ENCODE measurements at places on chromosomes 1 and 21.

GRCh38 chr21:38379147-38379546, 119.1 kb downstream of the ERG start:
- no peak for DNase-seq

- DNase-seq: peak; percentile 11
Observed at GRCh38 chr1:243712941-243713340, 137.1 kb downstream of the AKT3 start.

DNA sequence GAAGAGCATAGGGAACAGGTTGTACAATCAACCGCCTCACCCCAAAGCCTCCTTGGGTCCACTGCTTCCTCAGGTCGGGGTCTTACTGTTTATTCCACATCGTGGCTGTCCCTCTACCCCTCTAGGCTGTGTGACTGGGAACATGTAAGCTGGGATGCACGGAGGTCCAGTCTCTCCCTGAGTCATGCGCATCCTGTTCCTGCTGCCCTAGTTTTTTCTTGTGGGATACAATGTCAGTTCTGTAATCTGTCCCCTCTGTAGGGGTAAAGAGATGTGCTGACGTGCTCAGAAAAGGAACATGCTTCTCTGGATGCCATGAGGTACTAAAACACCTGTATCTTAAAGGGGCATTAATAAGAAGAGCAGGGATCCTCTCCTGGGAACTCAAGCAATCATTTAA, 66.2 kb downstream of the SLC45A1 start:
- no peak for DNase-seq

DNA sequence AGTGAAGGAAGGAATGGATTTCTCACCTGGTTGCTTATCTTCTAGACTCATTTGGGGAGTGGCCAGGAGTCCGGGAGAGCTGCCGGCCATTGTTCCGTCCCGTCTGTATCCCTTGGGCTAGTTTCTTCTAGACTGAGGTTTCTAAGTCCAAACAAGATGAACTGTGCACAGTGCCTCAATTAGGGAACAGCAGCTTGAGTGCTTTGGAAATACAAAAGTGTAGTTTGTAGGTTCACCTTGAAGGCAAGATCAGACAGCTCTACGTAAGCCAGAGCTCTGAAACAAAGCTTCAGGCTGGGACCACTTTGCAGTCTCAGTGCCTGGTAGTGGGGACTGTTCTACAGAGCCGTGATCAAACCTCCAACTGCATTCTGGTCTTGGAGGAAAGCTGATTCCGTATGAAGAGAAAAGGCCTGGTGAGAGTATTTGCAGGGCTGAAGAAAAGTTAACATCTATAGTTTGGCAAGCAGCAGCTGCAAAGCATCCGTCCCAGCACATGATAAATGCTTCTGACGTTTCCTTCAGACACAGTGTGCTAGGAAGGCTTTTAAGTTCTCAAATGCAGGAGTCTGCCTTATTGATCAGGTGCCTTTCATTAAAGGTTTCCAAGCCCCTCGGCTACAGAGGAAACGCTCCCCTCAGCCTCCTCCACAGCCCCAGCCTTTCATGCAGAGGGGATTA, 432.8 kb downstream of the KIF26B start:
- no peak for DNase-seq

DNA sequence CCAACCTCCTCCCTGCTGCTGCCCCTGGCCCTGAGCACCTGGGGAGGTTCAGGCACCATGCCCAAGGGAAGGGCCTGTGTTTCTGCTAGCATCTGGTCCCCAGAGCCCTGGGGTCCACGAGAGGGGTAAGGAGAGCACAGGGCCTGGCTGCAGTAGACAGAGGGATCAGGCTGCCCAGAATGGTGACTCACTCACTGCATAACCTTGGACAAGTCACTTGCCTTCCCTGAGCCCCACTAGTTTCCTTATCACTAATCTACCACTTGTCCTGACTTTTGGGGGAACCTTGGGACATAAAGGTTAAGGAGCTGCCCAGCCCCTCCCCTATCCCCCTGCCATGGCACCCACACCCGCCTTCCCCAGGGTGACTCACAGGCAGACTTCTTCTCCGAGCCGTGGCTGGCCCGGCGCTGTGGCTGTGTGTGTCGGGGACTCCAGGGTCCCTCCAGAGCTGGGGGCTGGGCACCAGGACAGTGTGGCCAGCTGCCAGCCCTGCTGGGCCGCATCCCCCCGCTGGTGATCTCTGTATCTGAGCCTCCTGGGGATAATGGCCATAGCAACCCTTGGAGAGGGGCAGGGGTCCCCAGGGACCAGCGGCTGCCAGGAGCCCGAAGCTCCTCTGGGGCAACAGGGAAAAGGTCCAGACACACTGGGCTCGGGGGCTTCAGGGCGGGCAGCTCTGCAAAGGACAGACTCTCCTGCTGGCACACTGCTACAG, 4.0 kb downstream of the ARHGEF19 start:
- no peak for DNase-seq

GRCh38 chr1:95116580-95117206, 462 bp upstream of the TLCD4 start:
- DNase-seq: peak; percentile 42

DNA sequence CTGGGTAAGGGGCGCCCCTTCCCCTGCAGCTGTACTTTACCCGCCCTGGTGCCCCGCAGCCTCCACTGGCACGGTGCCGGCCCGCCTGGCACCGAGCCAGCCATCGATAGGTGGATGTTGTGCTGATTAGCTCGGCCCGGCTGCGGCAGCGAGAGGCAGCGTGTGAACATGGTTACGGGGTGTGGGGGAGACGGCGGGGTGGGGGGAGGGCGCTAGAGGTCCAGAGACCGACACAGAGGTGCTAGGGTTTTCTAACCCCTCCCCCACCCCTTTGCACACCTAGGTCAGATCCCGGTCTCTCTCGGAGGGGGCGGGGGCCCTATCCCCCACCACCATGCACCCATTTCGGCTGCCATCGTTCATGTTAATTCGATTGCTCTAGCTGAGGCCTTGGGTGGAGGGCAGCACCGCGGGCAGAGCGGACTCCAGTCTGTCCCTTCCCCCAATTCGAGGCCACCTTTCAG, 6.7 kb downstream of the EFNA4 start:
- no peak for DNase-seq

DNA sequence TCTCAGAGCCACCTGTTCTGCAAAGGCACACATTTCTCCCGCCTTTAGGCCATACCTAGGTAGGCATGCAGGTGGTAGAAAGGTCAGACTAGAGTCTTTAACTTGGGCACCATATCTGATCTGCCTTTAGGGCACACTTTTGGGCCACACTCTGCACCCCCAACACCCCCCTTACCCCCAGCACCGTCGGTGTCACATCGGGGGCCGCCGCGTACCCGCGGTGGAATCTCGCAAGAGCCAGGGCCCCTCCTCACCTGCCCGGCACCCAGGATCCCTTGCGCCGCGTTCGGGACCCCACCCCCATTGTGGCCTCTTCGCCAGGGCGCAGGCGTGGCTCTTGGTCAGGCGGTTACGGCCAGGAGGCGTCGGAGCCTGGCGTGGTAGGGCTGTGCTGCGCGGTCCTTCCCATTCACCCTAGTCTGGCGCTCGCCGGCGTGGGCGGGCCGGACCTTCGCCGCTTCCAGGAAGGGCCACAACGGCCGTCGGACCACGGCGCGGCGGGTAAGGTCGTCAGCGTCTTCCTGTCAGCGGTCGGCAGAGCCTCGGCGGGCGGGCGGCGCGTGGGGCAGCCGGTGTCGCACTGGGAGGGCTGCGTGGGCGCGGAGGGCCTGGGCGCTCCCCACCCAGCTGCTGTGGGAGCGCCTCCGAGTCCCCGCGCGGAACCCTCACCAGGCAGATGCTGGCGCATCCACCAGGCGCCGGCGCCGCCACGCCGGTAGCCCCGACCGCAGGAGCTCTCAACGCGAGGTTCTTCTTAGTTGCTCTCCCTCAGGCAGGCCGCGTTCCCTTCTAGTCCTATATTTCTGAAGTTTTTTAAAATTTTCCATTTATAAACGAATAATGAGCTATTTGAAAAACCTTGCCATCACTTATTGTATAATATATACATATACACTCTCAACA, at the start of gene DNAH14:
Gene DNAH14, plus strand, starts transcription at position 341 of the 903 bp plus-strand sequence. CDS start 23,028 bp downstream, outside the sequence.
- DNase-seq: no peak

- no peak for DNase-seq
Observed at GRCh38 chr1:1371364-1371745, 3.7 kb downstream of the AURKAIP1 start.

DNA sequence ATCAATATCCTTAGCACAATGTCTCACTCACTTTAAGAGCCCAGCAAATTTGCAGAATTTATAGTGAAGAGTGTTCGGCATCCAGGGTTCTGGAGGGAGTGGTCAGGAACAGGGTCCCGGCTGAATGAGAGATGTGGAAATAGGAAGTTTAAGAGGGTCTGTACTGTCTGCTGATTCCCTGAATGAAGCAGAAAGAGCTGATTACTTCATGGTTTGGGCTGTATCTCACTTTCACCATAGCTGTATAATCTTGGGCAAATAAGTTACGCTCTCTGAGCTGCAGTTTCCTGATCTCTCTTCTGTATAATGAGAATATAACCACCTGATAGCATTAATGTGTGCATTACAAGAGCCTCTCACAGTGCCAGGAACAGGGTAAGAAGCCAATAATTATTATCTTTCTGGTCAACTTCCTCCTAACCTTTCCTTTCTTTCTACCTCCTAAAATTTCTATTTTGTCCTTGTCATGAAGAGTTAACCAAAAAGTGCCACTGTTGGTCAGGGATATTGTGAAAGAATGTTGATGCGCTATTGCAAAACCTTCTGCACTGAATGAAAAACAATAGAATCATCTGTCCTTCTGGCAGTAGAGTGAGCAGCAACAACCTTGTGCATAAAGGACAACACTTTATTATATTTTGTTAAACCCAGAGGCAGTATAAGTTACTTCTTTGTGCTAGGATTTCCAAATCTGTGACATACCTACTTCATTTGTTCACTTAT, 14.7 kb upstream of the PTGFR start:
- DNase-seq: no peak

DNA sequence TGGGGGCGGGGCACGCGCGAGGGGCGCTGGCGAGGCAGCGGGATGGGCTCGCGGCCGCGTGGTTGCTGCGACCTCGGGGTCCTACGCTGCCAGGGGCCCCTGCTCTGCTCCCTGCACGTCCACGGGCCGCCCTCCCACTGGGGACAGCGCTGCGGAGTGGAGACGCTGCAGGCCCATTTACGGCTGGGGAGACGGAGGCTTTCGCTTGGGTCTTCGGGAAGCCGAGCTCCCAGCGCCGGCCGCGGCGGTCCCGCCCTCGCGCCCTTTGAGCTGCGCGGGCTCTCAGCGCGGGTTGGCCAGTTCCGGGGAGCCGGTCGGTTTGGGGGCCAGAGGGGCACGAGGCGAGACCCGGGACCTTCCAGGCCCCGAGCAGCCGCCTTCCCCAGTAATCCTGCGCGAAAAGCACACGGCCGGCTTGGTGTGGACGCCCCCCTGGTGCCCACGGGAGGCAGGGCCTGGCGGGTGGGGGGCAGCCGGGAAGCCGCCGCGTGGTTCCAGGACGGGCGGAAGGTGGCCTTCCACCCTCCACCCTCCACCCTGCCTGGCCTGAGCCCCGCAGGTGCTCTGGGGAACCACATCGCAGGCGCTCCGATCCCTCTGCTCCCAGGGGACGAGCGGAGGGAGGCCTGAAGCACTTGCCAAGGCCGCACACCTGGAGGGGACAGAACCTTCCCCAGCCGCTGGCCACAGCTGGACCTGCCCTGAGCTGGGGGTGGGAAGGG, 570 bp upstream of the PEX10 start:
- DNase-seq: no peak

GRCh38 chr1:197526736-197527371, 248.4 kb downstream of the DENND1B start:
- DNase-seq: no peak

DNA sequence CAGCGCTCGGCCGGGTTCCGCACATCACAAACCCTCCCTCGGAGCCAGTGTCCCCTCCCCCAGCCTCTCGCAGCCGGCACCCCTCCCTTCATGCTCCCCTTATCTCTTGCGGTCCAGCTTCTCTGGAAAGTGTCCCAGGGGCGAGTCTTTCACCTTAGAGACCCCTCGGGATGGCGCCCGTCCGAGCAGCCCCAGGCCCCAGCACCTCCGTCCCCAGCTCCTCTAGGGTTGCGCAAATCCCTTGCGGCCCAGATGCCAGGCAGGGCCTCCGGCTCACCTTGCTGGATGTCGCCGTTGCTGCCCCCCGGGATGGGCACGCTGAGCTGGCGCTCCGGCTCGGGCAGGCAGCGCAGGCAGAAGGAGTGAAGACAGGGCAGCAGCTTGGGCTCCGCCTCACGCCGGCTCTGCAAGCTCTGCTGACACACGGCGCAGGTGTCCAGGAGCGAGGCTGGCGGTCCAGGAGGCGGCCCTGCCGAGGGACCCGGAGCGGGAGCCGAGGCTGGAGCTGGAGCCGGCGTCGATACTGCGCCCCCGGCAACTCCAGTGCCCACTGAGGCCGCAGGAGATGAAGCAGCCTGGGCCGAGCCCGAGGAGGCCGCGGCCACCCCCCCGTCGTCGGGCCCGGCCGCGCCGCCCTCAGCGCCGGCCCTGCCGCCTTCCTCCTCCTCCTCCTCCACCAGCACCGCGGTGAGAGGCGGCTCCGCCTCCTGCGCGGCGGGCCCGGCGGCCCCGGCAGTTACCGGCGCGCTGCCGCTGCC, 550 bp downstream of the TRIM33 start:
- DNase-seq: peak; percentile 23

GRCh38 chr1:51520700-51521248, 1.7 kb upstream of the EPS15 start:
- DNase-seq: no peak

DNA sequence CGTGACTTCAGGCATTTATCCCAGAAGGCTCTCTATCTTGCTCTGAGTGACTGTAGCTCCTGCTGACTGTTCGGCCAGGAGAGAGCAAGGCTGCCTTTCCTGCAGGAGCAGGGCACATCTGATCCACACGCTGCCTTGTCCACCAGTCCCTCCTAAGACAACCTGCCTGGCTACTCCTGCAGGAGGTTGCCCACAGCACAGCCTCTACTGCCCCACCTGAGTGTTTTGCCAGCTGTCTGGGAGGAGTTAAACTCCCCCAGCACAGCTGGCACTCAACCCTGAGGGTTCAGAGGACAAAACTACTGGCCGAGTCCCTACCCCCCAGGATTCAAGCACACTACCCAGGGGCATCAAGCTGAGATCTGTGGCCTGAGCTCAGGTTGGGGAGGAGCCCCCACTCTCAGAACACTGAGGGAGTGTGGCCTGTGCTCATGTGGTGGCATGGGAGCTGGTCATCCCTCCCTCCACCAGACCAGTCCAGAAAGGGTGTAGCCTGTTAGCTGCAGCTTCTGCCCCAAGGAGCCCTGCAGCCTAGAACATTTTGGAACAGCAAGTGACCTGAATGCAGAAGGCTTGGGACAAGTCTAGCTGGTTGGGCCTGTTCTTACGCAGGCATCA, 237.3 kb downstream of the SLC44A5 start:
- DNase-seq: no peak

All from left renal cortex interstitium (tissue), 4 donors.